ENCODE measurements at places on chromosomes 7 and 10.

DNA sequence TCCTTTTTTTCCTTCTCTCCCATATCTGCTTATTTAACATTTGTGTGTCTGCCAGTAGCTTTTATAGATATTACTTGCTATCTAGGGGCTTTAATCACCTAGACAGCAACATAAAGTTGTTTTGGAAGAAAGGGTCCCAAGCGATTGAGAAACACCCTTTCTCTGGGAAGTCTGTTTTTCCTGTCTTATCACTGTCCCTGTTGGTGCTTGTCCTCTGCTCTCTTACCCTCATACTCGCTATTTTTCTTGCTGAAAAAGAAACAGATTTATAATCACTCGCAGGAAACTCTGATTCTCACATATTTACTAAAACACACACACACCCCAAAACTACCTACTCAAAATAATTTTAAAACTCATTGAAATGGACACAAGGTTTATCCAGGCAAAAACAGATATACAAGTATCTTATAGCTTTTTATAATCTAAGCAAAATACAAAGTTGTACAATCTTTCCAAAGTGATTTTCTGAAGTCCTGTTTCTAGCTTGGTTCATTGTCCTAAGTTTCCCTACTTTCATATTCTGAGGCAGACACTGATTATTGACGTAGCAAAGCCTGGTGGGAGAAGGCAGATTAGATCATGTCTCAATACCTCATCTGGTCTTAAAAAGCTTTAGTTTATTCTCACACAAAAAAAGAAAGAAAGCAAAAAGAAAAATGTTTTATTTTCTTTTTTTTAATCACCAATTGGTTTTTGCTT lies 157.3 kb downstream of the CACNA2D1 start:
- DNase-seq = no peak

DNA sequence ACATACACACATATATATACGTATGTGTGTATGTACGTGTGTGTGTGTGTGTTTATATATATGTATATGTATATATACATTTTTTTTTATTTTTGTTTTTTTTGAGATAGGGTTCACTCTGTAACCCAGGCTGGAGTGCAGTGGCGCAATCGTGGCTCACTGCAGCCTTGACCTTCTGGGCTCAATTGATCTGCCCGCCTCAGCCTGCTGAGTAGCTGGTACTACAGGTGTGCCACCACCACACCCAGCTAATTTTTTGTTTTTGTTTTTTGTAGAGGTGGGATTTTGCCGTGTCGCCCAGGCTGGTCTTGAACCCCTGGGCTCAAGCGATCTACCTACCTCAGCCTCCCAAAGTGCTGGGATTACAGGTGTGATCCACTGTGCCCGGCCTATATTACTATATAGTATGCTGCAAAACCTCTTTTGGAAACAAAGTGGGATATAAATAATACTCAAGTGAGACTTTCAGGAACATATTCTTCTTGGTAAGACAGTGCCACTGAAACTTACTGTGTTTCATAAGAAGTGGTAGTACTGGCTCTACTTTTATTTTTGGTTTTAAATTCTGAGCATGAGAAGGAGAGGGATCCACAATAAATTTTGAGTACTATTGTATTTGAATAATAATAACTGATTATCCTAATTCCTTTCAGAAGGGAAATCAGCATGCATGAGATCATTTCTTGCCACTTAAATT lies 51.0 kb downstream of the MLLT10 start:
- DNase-seq = no peak

DNA sequence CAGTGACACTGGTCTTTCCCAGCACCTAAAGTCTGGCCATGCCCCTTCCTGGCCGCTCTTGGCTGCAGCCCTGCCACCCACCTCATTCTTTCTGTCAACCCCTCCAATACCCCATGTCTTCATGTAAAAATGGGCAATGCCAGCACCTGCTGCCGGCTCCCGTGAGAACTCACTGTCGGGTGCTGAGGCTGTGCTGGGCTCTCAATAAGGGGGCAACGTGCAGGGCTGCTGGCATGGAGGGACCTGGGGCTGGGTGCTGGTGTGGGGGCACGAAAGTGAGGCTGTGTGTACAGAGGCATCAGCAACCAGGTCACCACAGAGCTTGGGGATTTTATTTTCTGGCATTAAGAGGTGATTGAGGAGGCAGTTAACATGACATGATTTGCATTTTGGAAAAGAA lies 65.3 kb downstream of the ALOX5 start:
- DNase-seq = no peak

DNA sequence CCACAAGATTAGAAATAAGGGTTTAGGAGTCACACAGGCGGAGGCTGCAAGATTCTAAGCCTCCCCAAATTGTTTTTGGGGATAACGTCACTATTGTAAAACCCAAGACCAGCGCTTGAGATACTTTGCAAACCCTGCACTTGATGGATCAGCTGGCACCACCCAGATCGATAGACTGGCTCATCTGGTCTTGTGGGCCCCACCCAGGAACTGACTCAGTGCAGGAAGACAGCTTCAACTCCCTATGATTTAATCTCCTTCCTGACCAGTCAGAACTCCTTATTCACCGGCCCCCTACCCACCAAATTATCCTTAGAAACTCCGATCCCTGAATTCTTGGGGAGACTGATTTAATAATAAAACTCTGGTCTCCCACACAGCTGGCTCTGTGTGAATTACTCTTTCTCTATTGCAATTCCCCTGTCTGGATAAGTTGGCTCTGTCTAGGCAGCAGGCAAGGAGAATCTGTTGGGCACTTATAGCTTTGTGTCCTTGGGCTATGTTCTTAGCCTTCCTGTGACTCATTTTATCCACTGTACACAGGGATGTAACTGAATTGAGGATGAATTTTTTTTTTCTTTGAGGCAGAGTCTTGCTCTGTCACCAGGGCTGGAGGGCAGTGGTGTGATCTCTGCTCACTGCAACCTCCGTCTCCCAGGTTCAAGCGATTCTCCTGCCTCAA lies 64.4 kb upstream of the CARD11 start:
- DNase-seq = no peak

GRCh38 chr7:75723444-75723843 lies 15.3 kb downstream of the HIP1 start:
- DNase-seq = no peak

DNA sequence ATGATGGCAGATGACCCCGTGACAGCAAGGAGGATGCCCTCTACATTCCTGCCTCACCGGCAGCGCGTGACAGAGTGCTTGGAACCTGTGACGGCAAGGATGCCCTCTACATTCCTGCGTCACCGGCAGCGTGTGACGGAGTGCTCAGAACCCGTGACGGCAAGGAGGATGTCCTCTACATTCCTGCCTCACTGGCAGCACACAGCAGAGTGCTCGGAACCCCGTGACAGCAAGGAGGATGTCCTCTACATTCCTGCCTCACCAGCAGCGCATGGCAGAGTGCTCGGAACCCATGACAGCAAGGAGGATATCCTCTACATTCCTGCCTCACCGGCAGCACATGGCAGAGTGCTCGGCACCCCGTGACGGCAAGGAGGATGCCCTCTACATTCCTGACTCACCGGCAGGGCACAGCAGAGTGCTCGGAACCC lies 231.0 kb downstream of the DIP2C start:
- DNase-seq = no peak

GRCh38 chr10:8360365-8360764 lies 305.9 kb downstream of the GATA3 start:
- DNase-seq = no peak

- no peak for DNase-seq
Measured at GRCh38 chr10:114751856-114752255, 69.7 kb upstream of the FHIP2A start.

DNA sequence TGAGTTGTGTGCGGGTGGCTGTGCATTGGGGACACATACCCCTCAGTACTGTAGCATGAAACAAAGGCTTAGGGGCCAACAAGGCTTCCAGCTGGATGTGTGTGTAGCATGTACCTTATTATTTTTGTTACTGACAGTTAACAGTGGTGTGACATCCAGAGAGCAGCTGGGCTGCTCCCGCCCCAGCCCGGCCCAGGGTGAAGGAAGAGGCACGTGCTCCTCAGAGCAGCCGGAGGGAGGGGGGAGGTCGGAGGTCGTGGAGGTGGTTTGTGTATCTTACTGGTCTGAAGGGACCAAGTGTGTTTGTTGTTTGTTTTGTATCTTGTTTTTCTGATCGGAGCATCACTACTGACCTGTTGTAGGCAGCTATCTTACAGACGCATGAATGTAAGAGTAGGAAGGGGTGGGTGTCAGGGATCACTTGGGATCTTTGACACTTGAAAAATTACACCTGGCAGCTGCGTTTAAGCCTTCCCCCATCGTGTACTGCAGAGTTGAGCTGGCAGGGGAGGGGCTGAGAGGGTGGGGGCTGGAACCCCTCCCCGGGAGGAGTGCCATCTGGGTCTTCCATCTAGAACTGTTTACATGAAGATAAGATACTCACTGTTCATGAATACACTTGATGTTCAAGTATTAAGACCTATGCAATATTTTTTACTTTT lies 1.8 kb downstream of the DDIT4 start:
- DNase-seq = no peak

GRCh38 chr10:68135922-68136792 lies 26.9 kb downstream of the MYPN start:
- DNase-seq = peak; percentile 54

DNA sequence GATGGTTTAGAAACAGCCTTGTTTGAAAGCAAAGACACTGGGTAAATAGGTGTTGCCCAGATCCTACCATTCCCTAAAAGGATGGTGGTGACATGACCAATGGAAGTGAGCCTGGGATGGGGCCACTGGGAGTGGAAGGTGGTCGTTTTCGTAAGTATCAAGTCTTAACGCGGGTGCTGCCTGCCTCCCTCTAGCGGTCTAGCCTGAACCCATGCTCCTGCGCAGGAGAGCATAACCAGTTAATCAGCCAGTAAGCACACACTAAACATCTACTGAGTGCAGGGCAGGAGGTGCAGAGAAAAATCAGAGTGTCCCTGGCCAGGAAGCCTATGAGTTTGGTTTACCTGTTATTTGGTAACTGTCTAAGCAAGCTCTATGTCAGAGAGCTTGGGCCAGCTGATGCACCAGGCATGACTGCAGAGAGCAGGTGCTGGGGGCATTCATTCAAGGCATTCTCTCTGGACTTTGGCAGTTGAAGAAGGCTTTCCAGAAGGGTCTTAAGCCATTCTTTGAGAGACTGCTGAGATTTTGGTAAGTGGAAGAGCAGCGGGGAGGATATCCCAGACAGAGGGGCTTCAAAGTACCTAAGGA lies 930 bp downstream of the GARIN1A start:
- no peak for DNase-seq

DNA sequence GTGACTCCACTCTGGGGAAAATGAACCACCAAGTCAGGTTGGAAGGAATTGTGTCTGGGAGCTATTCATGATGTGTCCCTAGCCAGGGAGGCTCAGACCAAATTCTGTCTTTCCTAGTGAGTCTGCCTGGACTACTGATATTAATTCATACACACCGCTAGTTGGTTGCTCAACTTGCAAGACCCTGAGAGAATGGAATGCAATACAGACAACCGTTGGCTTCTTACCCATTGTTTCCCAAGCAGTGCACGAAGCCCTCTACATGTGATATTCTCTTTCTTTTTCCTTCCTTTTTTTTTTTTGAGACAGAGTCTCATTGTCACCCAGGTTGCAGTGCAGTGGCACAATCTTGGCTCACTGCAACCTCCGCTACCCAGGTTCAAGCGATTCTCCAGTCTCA lies 19.4 kb upstream of the SRGN start:
- no peak for DNase-seq

- DNase-seq = no peak
Measured at GRCh38 chr7:51161937-51162336, 154.7 kb downstream of the COBL start.

GRCh38 chr10:71868192-71868697 lies 17.2 kb upstream of the PSAP start:
- peak; percentile 55 for DNase-seq

DNA sequence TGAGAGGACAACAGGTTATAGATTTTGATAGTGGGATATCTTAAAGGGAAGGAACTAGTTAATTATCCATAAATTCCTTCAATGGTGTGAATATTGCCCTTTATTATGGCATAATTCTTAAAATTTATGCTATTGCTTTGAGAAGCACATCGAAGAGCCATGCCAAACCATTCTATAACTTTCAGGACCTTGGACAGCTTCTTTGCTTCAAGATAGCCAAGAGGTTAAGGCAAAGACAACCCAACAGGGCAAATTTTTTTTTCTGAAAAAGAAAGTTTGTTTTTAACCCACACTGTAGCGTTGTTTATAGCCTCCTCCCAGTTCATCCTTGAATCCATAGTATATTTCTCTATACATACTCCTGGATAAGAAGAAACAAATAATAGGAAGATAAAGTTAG lies 103.2 kb downstream of the NRG3 start:
- DNase-seq = no peak

Measured in epithelial cell of prostate (primary cell).